ENCODE measurements at places on chromosomes 5 and 9.
A peak's percentile ranks its signal among the peaks of the same experiment; 100 is the strongest.

GRCh38 chr5:32506201-32506661 lies 61.7 kb upstream of the ZFR start:
- DNase-seq: no peak

DNA sequence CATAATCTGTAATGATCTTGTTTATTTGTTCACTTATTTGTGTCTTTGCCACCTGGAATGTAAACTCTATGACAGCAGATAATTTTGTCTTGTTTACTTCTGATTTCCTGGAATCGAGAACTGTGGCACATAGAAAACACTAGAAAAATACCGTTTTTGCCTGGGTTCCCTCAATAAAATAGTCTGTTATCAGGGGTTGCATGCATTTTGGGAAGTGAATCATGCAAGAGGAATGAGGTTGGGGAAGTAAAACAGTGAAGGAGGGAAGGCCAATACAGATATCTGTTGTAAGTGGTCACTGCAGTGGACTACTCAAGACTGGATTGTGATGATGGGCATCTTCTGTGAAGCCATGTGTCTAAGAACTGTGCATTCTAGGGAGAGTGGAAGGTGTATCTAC lies 45.2 kb upstream of the IL6ST start:
- DNase-seq: no peak

GRCh38 chr5:9197881-9198260 lies 348.0 kb downstream of the SEMA5A start:
- no peak for DNase-seq

- DNase-seq: no peak
These were observed 546 bp downstream of the DNAJB5 start for GRCh38 chr9:34989946-34990635.

- no peak for DNase-seq
These were observed 2.8 kb downstream of the MCCC2 start for GRCh38 chr5:71589903-71590302.

DNA sequence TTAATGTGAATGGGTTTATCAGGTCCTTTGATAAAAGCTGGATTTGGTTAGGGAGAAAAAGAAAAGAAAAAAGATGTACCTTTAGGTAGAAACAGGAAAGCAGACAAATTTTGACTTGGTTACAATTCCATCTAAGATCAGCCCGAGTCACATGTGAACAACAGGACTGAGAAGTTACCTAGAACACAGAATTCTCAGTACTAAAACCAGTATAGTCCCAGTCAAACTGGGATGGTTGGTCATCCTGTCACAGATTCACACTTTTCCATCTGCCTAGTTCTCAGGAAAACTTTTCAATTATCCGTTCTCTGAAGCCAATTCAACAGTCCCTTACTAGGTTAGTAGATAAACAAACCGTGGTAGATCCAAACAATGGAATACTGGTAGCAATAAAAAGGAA lies 190.3 kb upstream of the PTGER4 start:
- DNase-seq: no peak

DNA sequence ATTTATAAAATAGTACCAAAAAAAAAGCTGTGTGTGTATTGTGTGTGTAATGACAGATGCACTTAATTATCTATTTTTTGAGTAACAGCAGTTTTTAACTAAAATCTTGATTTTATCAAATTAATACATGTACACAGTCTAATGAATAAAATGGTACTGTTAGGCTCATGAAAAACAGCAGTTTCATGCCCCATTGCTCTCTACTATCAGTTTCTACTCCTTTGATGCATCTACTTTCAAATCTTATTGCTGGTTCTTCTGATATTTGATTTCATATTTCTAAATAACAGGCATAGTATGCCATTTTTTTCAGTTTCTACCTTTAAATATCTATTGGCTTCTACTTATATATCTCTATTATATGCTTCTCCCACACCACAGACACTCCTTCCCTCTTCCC lies 117.4 kb downstream of the CCDC171 start:
- no peak for DNase-seq

- DNase-seq: no peak
These were observed 3.4 kb downstream of the PPWD1 start for GRCh38 chr5:65566505-65566904.

DNA sequence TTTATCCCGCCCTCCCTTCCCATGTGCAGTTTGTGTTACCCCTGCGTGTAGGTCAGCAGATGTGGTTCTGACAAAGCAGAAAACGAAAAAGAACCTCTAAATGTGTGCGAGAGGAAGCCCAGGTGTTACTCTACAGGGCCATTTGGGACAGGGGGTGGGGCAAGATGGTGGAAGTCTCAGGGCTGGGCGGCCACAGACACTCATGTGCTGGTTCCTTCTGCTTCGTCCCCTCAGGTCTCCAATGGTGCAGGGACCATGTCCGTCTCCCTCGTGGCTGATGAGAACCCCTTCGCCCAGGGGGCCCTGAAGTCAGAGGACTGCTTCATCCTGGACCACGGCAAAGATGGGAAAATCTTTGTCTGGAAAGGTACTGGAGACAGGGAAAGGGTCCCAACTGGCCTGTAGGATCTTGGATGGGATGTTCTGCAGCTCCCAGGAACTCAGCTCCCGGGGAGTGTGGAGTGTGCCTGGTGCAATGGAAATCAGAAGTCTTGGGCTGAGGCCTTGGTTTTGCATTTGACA lies 49.0 kb downstream of the GSN start:
- DNase-seq: no peak

- DNase-seq: no peak
These were observed 23.4 kb downstream of the GLT6D1 start for GRCh38 chr9:135615666-135616618.

GRCh38 chr5:149062371-149063016 lies 368 bp downstream of the SH3TC2 start:
- peak; percentile 96 for DNase-seq

- no peak for DNase-seq
These were observed 1.2 kb downstream of the SLC24A2 start for GRCh38 chr9:19787672-19788071.

GRCh38 chr9:22165144-22165543 lies 156.0 kb upstream of the CDKN2B start:
- no peak for DNase-seq

DNA sequence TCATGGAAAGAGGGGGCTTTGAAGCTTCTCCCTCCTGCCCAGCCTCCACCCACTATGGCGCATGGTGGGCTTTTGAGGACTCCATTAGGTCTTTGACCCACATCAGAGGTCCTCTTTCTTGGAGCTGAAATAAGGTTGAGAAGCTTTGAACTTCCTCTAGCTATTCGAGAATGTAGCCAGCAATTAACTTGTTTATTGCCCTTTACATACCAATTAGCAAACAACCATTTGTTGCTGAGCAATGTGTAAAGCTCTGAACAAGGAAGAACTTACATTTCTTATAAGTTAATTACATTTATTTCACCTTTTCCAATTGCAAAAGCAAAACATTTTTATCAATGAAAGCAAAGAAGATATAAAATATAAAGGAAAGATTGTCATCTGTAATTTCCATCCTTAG lies 30.5 kb upstream of the FOXB2 start:
- no peak for DNase-seq

DNA sequence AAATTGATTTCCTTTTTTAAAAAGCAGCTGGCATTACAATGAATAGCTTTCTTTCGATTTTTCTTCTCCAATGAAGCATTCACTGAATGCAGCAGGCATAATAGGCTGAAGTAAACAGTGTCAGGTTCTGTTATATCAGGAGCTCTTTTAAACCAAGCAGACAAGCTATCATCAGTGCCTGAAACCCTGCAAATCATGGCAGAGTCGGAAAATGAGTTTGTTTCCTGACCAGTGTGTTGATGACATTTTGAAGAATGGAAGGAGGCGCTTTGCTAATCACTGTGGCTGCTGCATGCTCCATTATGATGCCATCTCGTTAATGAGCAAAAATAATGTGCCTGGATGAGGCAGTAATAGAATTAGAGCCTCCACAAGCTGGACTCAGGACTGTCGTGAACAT lies 284.5 kb downstream of the ZNF608 start:
- no peak for DNase-seq

DNA sequence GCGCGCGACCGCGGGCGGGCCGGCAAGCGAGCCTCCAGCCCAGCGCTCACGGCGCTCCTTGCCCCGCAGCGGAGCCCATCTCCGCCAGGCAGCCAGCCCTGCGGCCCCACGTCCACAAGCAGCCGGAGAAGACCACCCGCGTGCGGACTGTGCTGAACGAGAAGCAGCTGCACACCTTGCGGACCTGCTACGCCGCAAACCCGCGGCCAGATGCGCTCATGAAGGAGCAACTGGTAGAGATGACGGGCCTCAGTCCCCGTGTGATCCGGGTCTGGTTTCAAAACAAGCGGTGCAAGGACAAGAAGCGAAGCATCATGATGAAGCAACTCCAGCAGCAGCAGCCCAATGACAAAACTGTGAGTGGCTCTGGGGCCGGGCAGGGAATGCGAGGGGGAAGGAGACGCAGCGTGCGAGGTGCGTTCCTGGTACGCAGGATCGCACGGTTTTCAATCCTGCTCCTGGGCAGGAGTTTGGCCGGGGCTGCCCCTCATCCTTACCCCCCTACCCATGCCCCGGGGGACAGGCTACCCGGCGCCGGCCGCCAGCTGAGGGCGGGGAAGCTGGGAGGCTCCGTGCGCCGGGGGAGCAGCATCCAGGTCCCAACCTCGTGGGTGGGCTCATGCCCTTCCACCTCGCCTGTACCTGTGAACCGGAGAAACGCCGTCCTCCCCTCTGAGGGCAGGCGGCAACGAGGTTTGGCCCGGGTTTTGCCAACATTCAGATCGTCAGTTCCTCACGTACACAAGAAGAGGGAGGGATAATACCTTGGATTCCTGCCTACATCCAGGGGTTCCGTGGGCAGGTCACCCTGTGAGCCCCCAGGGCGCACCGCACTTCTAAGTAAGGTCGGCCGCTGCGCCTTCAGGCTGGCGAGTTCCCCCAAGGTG lies 6.6 kb downstream of the ISL1 start:
- no peak for DNase-seq

DNA sequence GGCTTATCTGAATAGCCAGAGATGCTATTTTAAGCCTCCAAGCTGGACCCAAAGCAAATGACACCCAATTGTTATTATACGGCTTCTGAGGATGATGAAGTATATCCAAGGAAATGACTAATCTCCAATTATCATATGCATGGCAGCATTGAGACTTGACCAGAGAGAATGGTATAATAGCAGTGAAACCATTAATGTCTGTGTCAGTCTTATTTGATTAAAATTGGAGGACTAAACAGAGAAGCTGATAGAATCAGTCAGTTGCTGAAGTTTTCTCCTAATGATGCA lies 200.5 kb downstream of the EFNA5 start:
- DNase-seq: no peak

DNA sequence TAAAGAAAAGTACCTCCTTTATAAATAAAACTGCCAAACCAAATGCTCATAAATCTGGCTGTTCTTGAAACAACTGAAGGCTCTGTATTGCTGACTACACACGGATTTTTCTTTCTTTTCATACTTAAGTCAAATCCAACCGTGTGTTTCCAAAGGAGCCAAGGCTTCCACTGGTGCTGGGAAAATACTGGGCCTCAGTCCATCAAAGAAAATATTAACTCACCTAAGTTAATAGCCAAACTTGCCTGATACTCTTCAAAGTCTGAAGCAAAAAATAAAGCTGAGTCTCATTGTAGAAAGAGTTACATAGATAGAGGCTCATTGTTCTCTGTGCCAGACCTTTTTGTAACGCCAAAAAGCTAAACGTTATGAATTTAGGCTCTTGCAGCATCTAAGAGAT lies 350.4 kb upstream of the CDH9 start:
- DNase-seq: no peak

GRCh38 chr5:68239487-68239886 lies 23.9 kb downstream of the PIK3R1 start:
- DNase-seq: no peak

DNA sequence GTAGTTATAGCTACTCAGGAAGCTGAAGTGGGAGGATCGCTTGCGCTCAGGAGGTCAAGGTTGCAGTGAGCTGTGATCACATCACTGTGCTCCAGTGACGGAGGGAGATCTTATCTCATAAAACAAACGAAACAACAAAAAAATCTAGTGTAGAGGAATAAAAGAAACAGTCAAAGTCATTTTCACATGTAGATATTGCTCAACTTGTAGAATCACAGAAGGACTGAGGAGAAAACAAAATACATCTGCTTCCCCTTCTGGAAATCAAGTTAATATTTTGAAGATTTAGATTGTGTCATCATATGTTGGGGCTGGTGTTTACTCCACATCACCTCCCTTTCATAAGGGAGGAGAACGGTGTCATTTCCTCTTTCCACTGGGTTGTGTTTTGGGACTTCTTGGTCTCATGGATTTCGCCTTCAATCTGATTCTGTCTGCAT lies 8.2 kb upstream of the SLC46A2 start:
- DNase-seq: no peak

GRCh38 chr5:173191561-173191960 lies 43.4 kb downstream of the NKX2-5 start:
- DNase-seq: no peak

GRCh38 chr9:2489838-2490314 lies 131.7 kb upstream of the VLDLR start:
- DNase-seq: no peak

- no peak for DNase-seq
These were observed 113.4 kb downstream of the FRMD3 start for GRCh38 chr9:83424831-83425230.

DNA sequence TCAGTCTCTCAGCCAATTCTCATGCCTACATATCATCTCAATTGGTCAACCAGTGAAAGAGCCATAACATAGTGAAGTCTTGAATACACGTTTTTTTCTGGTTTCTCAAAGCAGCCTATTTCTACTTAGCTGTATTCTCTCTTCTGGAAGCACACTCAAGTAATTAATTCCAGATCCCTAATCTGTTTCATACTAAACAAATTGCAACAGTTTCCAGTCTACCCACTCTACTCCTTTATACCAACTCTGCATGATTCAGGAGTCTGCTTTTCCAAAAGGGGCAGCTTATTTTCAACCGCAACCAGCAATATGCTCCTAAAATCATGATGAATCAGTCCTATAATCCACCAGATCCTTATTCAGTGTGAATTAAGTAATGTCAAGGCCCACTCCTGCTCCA lies 211.7 kb downstream of the TLE1 start:
- no peak for DNase-seq

GRCh38 chr9:127963041-127963358 lies 17.8 kb downstream of the EEIG1 start:
- DNase-seq: no peak

- DNase-seq: no peak
These were observed 144.5 kb downstream of the GAPVD1 start for GRCh38 chr9:125405938-125406809.

DNA sequence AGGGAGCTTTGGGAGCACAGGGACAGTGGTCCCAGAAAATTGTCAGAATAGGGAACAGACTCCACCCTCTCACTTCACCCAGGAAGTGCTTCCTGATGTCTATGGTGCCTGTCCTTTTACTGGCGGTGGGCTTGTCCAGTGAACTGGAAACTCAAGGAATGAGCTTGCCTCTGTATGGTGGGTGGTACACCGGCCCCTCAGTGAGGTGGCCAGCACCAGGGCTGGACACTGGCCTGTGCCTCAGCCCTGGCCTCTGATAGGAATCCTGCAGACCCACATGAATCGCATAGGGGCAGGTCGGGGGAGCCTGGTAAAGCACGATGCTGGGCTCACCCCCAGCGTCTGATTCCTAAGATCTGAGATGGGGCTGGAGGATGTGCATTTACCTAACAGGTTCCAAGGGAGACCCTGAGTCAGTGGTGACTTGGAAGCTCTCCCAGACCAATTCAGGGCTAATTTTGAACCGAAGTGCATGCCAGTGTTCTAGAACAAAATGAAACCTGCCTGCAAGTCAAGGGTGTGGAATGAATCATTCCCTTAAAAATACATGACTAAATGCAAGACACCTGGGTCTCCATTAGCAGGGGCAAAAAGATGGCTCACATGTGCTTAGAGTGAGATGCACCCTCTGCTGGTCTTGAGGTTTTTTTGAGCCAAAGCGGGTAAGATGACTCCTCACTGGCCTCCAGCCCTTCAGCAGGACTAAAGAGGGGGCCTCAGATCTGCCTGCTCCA lies 178.3 kb downstream of the HSPA4 start:
- DNase-seq: no peak

Measured in LoVo (cell line).